ENCODE measurements at places on chromosomes 5 and 9.

- DNase-seq, result no peak
Measured at GRCh38 chr9:104900871-104901270, 27.1 kb downstream of the ABCA1 start.

- no peak for DNase-seq
Measured at GRCh38 chr5:24547132-24547531, 97.6 kb downstream of the CDH10 start.

- DNase-seq, result no peak
Measured at GRCh38 chr9:27538647-27539046, 9.0 kb upstream of the MOB3B start.

- DNase-seq, result no peak
Measured at GRCh38 chr5:166356096-166356495, 1935.3 kb upstream of the WWC1 start.

DNA sequence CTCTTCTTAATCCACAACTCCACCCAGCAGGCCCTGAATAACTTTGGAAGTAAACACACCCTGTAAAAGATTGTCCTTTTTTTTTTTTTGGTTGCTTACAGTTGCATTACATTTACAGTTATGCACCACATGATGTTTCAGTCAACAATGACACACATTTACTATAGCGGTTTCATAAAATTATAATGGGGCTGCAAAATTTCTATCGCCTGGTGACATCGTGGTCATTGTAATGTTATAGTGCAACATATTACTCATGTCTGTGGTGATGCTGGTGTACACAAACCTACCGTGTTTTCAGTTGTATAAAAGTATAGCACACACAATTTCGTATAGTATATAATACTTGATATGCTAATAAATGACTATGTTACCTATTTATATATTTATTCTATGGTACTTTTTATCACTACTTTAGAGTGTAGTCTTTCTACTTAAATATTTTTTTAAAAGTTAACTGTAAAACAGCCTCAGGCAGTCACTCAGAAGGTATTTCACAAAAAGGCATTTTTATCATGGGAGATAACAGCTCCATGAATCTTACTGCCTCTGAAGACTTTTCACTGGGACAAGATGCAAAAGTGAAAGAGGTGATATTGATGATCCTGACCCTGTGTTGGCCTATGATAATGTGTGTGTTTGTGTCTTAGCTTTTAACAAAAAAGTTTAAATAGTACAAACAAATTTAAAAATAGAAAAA, 695.4 kb upstream of the CDH18 start:
- no peak for DNase-seq

DNA sequence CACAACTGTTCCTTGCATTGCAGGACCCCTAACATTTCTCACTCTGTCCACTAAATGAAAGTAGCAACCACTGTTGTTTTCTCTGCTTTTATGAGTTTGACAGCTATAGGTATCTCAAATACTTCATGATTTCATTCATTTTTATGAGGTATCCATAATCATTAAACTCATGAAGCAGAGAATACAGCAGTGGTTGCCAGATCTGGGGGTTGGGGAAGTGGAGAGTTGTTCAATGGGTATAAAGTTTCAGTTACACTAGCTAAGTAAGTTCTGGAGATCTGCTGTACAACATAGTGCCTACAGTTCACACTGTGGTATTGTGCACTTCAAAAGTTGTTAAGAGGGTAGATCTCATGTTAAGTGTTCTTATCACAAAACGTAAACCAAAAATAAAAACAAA, 23.4 kb upstream of the CAMK4 start:
- DNase-seq, result no peak

DNA sequence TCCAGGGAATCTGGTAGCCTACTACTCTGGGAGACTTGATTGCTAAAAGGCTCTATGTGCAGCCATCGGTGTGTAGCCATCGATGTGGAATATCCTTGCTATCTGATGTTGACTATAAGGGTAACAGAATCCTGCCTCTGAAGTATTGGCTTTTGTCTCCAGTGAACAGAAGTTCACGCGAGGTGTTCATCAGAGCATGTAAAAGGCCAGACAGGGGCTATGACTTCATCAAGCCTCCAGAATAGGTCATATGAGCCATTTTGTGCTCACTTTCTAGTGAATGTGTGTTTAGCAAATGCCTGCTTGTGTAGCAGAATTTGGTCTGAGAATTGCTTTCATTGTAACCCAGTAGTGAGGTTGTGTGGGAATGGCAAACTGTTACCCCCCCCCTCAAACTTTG, 66.8 kb upstream of the RAD23B start:
- DNase-seq, result no peak

- DNase-seq, result no peak
Measured at GRCh38 chr5:156310115-156310514, 16.8 kb upstream of the SGCD start.

GRCh38 chr5:104706600-104706999, 1144.0 kb upstream of the NUDT12 start:
- DNase-seq, result no peak

Measured in HAP-1 (cell line).